ENCODE measurements at places on chromosomes 2 and 18.

DNA sequence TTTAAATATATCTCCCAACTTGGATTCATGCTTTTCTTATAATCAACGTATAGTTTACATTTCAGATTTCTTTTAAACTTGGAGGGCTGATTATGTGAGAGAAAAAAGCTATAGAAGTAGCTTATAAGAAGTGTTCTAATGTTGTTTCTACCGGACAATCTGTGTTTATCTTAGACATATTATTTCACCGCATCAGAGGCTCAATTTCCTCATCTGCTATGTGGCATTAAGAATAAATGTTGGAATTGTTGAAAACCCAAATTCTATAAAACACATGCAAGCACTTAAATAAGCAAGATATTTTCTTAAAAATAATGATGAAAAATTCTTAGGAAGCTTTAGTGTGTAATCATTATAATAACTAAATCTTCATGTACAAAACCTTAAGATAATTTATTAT, 407.9 kb downstream of the HRH4 start:
- no peak for DNase-seq

DNA sequence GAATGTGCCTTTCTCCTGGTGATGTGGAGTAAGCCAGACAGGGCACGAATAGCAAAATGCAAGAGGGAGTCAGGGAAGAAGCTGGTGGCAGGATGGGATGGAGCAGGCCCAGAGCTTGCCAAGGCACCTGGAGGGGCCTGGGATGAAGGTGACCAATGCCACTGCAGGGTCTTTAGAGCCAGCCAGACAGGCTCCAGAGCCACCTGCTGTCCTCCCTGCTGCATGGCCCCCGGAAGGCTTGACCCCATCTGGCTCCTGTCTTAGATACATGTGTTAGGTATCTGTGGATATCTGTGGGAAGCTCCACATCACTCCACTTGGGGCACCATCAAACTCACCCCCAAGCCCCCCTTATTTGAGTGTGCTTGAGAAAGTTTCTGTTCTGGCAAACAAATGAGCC, 99.9 kb upstream of the ATL2 start:
- DNase-seq: no peak

- DNase-seq: no peak
Observed at GRCh38 chr18:21057112-21057511, 54.5 kb downstream of the ROCK1 start.

DNA sequence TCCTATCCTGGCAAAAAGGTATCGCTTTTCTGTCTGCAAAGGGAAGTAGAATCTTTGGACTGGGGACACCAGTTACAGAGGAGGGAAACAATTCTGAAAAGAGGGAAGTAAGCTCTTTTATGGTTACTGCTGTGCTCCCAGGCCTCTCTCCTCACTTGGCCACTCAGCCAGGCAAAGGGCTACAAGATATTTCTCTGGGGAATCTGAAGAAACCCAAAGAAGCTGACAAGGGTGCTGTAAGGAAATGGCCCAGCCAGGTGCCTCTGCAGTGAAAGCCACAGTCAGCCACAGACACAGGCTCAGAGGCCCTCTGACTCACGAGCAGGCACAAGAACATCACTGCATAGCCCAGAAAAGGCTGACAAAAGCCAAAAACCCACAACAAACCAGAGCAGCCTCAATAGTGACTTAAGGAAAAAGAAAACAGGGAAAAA, 5.8 kb downstream of the HDLBP start:
- peak; percentile 47 for DNase-seq

- DNase-seq: no peak
Observed at GRCh38 chr18:36511791-36512352, 214.4 kb downstream of the FHOD3 start.

- no peak for DNase-seq
Observed at GRCh38 chr2:149651229-149651628, 63.7 kb upstream of the MMADHC start.

DNA sequence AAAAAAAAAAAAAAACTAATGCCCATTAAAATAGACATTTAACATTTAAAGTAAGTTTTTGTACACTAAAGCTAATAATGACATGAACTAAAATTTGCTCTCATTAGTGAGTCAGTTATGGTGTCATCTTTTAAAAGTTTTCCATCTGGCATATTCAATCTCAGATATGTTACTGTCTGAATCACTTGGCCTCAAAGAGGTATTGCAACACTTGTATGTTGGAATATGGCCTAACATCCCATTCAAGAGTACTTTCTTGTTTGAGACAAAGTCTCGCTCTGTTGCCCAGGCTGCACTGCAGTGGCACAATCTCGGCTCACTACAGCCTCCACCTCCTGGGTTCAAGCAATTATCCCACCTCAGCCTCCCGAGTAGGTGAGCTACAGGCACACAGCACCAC, 169.7 kb downstream of the TMEM163 start:
- DNase-seq: no peak

DNA sequence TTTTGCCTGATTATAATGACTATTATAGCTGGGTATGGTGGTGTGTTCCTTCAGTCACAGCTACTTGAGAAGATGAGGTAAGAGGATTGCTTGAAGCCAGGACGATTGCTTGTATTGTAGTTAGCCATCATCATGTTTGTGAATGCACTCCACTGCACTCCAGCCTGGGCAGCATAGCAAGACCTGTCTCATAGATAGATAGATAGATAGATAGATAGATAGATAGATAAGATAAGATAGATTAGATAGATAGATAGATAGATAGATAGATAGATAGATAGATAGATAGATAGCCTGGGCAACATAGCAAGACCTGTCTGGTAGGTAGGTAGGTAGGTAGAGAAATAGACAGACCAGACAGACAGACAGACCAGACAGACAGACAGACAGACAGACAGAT, 127.3 kb downstream of the MGAT5 start:
- no peak for DNase-seq

DNA sequence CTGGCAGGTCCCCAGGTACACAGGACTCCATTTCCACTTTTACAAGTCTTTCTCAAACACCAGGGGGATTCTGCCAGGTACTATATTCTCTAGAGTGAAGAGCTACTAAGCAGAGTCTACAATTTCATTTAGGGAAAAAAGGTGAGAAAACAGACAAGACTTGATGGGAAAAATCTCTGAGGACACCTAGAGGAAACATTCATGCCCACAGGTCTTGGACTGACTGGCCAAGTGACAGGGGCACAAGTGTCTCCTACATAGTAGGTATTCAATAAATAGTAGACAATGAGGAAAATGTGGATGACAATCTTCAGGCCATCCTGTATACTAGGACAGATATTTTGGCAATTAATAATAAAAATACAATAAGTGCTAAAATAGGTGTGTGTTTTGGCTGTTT, 228.6 kb downstream of the CLIP4 start:
- DNase-seq: no peak

GRCh38 chr2:158392687-158393086, 63.9 kb downstream of the CCDC148 start:
- no peak for DNase-seq

- no peak for DNase-seq
Observed at GRCh38 chr2:160411167-160411566, 82.4 kb downstream of the RBMS1 start.

DNA sequence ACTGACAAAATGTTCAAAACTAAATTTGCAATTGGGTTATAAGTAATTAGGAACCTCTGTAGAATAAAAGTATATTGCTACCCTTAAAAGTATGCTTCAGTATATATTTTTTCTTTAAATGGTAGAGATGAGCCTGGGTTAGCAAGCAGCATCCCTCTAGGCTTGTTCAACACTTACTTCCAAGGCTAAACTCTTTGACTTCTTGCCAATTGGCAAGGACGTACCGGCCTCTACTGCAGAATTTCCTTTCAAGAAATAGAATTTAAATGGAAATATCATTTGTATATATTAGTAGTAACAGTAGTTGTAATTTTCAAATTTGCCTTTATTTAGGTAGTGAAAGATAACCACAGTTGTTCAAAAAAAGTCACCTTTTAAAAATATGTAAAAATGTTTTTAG, 105.1 kb upstream of the SLC38A11 start:
- DNase-seq: no peak

DNA sequence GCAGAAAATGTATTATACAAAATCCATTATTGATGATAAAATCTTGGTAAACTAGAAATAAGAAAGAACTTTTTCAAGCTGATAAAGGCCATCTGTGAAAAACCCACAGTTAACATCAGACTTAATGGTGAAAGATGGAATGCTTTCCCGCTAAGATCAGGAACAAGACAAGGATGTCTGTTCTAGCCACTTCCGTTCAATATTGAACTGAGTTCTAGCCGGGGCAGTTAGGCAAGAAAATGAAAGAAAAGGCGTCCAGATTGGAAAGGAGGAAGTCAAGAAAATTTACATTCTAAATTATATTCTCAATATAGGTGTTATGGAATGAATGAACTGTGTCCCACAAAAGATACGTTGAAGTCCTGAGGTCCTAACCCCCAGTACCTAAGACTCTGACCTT, 39.1 kb upstream of the DTNB start:
- no peak for DNase-seq

DNA sequence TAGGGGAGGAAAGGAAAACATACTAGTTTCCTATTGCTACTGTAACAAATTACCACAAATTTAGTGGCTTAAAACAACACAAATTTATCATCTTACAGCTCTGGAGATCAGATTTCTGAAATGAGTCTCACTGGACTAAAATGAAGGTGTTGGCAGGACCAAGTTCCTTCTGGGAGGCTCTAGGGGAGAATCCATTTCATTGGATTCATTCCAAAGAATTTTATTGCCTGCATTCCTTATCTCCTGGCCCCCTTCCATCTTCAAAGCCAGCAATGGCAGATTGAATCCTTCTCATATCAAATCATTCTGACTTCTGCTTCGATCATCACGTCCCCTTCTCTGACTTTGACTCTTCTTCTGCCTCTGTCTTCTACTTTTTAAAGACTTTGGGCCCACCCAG, 250.9 kb downstream of the IRS1 start:
- DNase-seq: no peak

DNA sequence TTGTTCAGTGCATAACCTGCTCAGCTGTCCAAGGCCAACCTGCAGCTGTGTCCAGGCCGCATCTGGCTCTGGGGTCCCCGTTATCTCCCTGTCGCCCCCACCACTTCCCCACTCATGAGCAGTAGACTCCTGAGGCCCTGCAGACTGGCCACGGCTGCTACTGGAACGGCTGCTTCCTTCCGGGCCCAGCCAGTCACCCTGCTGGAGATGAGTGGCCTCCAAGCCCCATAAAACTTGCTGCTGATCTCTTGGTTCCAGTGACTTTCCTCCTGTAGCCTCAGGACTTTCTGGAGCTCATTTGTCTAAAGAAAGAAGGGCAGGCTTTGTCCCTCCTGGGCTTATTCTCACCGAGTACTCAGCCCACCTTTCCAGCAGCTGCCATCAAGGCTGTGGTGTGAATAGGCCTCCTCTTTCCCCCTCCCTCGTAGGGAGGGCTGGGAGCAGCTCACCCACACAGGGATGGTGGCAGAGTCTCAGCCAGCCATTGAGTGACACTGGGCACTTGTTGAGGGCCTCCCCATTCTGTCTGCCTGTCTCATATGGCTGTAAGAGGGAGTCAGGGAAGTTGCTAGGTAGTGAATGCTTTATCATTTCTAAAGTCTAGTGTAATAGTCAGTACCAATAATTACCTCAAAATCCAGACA, 257.3 kb downstream of the MYCN start:
- DNase-seq: no peak

- DNase-seq: no peak
Observed at GRCh38 chr2:30934066-30934465, 126.8 kb upstream of the CAPN13 start.

GRCh38 chr2:102116630-102117471, 25.7 kb upstream of the IL1R1 start:
- DNase-seq: no peak

DNA sequence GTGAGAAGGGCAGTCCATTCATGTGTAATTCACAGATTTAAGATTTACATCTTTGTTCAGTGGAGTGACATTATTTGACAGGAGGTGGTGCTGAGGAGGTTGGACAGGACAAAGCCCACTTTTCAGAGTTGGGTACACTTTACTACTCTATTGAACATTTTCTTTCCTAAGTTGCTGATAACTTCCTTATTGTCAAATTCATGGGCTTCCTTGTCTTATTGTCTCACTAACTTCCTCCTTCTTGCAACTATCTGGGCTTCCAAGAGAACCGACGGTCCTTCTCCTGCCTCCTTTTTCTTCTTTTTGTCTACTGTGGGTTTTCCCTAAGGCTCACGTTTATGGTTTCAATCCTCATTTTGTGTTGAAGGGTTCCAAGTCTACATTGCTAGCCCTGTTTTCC, 67.7 kb upstream of the DNMT3A start:
- DNase-seq: no peak

GRCh38 chr18:48859311-48860268, 91.2 kb downstream of the SMAD7 start:
- DNase-seq: no peak

GRCh38 chr2:6337472-6337820, 528.3 kb downstream of the CMPK2 start:
- no peak for DNase-seq

All from stimulated activated CD8-positive, alpha-beta memory T cell treated with anti-CD3 and anti-CD28 coated beads, Interleukin-2, amount 100 ng/mL, for 48 hours (primary cell).